Islet precursor cell (in vitro differentiated cells): ENCODE measurements at places on chromosomes 5 and 9.
A peak's percentile ranks its signal among the peaks of the same experiment; 100 is the strongest.

- DNase-seq = no peak
Observed at GRCh38 chr5:153617190-153617589, 126.7 kb downstream of the GRIA1 start.

DNA sequence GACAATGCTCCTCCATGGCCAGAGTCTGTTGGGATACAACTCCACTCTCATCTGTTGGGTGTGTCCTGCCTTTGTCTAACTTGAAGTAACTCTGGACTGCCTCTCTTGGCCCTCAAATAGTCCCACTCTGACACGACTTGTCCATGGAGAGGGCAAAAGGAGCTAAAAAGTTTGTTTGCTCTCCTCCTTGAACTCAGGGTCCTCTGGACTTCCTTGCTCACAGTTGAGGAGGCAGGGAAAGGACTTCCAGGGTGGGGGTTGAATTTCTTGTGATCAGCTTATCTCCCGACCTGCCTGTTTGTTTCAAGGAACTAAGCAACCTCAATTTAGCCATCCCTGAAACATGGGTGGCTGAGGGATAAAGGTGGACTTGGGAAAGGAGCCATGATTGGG, 11.7 kb downstream of the DNAJB5 start:
- DNase-seq = no peak

GRCh38 chr5:71978216-71978615, 129.1 kb upstream of the MAP1B start:
- no peak for DNase-seq

DNA sequence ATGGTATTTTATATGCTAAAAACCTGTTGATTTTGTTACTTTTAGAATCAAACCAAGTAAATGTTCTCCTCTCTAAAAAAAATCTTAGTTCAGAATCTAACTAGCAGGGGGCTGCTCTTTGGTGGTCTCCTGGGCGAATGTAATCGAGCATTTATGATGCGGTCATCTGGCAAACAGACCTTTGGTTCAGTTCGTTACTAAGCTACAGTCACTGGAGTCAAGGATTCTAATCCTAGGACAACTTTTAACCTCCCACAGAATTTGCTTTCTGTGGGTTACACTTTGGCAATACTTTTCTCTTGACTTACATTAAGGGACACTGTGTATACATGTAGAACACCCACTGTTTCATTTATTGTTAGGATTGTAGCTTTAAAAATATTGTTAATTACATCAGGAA, 26.3 kb upstream of the FREM1 start:
- DNase-seq = no peak

DNA sequence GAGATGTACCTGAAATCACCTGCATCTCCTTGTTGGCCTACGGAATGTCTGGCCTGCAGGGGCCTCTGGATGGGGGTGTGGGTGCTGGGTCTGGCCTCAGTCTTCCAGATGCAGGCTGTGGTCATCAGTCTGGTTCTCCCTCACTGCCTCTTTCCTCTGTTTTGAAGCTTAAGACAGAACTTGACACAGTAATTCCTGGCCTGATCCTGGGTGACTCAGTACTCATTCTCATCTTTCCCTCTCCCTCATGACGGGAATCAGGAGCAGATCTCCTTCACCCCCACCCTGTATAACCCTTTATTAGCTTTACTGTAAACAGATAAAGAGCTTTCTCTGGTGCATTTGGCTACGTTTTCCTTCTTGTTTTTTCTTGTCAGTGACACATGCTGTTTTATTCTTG, 89.3 kb upstream of the ADAMTS16 start:
- no peak for DNase-seq

- no peak for DNase-seq
Observed at GRCh38 chr5:75412111-75412990, 75.3 kb downstream of the HMGCR start.

DNA sequence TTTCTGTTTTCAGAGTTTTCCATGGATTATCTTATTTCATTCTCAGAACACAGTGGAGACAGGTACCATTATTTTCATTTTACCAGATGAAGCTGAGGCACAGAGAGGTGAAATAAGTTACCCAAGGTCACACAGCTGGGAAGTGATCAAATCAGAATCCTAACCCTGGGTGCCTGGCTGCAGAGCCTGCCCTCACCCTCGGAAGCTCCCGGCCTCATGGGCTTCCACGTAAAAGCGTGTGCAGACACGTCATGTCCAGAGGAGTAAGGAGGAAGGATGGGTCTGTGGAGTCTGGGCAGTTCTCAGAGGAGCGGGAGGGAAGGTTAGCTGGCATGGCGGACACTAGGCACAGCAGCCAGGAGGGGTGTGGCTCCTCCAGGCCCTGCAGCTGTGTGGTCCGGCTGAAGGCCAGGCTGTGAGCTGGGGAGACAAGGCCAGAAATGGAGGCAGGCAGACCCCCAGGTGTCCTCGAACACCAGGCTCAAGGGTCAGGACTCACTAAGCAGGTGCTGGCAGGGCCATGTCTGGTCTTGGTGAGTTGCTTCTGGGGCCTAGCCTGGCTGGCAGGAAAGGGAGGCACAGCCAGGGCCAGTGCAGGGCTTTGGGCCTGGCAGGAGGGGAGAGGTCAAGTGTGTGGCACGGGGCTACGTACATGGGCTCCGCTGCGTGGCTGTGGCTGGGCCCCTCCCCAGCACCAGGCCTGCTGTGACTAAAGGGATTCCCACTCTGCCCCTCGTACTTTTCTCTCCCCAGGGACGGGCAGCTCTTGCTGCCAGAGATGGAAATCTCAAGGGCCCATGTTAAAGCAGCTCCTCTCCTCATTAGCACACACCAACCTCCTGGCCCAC, 5.6 kb downstream of the TBC1D9B start:
- DNase-seq = no peak

GRCh38 chr9:133650026-133650425, 13.9 kb downstream of the DBH start:
- no peak for DNase-seq

- no peak for DNase-seq
Observed at GRCh38 chr9:82152181-82152580, 163.6 kb downstream of the SPATA31D1 start.

- DNase-seq = peak; percentile 64
Observed at GRCh38 chr5:108727236-108727650, 20.5 kb upstream of the FER start.

- DNase-seq = no peak
Observed at GRCh38 chr9:125750627-125751011, 3.4 kb downstream of the PBX3 start.

- no peak for DNase-seq
Observed at GRCh38 chr5:129387944-129388343, 72.2 kb upstream of the ADAMTS19 start.

GRCh38 chr5:89573345-89573744, 690.4 kb upstream of the MEF2C start:
- no peak for DNase-seq

GRCh38 chr9:130204959-130205358, 32.8 kb downstream of the NCS1 start:
- no peak for DNase-seq

DNA sequence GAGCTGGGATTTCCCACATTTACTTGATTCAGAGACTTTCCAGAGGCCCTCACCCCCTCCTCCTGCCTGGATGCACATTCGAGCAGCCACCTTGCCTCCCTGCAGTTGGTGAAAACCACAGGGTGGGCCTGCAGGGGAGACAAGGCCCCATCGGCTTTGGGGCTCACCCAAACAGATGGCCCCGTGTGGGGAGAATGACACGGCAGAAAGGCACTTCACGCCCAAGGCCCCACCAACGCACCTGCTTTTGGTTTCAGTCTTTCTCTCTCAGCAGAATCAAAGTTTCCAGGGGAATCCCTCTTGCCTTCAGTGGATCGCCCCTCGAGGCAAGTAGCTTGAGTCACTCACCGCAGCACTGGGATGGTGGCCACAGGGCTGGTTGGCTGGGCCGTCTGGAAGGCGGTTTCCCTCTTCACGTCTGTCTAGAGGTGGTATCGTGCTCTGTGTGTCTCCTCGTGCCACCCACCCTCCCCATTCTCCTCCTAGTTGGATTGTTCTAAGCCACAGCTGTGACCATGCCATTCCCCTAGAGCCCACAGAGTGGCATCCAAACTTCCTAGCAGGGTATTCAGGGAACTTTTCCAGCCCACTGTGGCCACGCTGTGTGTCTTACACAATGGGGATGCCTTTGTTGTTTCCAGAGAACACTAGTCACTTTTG, 31.8 kb downstream of the SEC61B start:
- peak; percentile 65 for DNase-seq

GRCh38 chr5:107330903-107331302, 339.8 kb downstream of the EFNA5 start:
- DNase-seq = peak; percentile 80

- no peak for DNase-seq
Observed at GRCh38 chr5:143056792-143057579, 286.8 kb downstream of the ARHGAP26 start.

DNA sequence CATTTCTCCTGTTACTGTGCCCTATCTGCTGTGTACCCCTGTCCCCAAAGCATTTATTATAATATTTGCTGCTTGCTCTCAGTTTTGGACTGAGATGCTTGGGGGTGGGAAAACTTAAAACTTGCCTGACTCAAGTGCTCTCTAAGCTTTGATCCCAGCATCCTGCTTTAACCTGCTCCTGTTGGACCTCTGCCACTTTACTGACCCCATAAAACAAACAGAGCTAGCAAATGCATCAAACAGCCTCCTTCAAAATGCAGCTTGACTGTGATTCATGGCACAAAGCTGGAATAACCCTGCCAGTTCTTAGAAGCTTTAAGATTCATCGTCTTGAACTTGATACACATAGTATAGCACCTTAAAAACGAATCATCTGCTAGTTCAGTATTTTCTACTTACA, 212.5 kb downstream of the DEPDC1B start:
- no peak for DNase-seq

- peak; percentile 79 for DNase-seq
Observed at GRCh38 chr9:2859776-2860379, 16.0 kb upstream of the PUM3 start.

DNA sequence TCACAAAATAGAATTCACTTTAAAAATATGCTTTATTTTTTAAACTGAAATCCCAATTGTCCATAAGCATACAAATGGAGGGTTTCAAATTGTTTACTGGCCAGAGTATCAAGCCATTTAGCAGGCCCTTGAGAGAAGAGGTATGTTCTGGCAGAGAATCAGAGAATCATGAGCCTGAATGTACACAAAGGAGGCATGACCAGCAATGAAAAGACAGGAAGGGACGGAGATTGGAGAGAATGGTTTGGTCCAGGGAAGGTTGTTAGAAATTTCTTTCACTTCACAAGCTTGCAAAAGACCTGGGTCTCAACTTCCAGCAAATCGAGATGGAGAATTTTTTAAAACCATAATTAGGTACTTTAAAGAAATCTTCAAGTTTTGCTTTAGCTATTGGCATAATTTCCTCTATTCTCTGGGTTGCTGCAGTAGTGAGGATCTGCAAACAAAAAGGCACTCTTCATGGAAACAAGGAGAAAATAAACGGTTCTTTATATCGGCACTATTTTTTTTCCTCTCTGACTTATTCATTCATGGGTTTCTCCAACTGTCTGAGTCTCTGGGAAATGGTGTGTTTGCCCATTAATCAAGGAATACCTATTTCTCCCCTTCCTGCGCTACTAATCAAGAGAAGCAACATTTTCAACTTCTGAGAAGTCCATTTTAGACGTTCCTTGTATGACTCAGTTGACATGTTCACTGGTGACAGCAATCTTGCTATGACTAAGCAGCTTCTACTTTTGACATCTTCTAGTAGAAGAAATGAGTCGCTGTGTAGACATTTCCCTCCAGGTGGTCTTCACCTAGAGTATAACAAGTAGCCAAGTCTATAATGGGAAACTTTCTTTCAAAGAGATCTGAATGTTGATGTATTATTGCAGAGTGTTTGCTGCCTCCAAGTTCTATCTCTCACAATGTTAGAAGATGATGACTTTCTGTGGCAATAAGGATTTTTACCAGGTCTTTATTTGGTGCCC, 23.1 kb upstream of the ERCC6L2 start:
- DNase-seq = no peak

DNA sequence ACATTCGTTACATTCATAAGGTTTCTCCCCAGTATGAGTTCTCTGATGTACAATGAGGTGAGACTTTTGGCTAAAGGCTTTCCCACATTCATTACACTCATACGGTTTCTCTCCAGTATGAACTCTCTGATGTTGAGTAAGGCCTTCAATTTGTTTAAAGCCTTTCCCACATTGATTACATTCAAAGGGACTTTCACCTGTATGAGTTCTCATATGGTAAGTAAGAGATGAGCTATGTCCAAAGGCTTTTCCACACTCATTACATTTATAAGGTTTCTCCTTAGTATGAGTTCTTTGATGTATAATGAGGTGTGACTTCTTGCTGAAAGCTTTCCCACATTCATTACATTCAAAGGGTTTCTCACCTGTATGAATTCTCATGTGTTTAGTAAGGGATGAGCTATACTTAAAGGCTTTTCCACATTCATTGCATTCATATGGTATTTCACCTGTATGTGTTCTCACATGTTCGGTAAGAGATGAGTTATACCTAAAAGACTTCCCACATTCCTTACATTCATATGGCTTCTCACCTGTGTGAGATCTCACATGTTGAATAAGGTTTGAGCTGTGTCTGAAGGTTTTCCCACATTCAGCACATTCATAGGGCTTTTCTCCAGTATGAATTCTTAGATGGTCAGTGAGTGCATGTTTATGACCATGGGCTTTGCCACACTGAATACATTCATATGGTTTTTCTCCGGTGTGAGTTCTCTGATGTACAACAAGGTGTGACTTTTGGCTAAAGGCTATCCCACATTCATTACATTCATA, 13.5 kb downstream of the ZFP37 start:
- no peak for DNase-seq

DNA sequence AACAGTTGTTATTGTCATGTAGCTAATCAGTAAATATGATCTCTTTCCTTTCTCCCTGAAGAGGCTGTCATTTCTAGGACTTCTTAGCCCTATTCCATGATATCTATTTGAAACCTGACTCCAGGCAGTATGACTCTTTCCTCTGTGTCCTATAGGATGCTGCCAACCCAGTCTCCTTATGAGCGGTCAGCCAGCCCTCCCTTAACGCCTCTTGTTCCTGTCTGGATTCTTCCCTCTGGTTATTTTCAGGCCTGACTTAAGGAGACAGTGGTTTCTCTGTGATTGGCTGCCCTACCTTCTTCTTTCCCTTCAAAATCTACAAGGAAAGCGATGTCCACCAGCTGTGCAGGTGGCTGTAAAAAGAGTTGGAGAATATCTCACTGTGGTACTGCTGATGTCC, 19.4 kb upstream of the C5orf63 start:
- peak; percentile 73 for DNase-seq

GRCh38 chr5:62143268-62144229, 162.5 kb upstream of the KIF2A start:
- no peak for DNase-seq
